Activated CD4-positive, alpha-beta T cell treated with anti-CD3 and anti-CD28 coated beads for 36 hours (primary cell): ENCODE measurements at places on chromosomes 16 and 17.

DNA sequence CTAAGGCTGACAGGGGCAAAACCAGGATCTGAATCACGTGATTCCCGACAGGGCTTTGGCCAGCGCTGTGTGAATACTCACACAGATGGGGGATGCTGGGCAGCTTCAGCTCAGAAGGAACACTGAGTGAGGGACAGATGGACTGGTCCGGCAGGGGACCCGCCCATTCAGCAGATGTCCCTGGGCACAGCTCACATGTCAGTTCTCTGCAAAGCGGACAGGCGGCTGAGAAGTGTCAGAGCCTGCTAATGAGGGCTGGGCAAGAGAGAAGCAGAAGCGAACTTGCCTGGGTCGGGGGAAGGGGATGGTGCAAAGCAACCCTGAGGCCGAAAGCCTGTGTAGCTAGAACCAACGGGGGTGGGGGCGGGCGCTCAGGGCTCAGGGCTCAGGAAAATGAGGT is 11.9 kb upstream of the GLIS2 start:
- no peak for DNase-seq

GRCh38 chr16:48115299-48115698 is 40.5 kb downstream of the ABCC12 start:
- DNase-seq = no peak

DNA sequence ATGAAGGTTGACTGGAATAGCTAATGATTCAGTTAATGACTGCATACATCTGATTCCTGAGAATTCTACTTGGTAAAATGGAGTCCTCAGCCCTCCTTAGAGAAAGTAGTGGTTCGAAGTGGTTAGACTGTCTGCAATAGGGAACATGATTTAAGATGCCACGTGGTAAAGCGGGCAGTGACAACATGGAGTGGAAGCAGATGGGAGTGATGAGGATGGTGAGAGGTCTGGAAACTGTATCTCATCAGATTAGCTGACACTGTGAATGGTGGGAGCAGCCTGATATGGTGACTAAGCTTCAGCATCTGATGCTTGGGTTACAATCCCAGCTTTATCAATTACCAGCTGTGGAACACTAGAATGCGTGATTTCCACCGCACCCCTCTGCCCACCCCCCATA is 8.4 kb downstream of the CDH11 start:
- no peak for DNase-seq

DNA sequence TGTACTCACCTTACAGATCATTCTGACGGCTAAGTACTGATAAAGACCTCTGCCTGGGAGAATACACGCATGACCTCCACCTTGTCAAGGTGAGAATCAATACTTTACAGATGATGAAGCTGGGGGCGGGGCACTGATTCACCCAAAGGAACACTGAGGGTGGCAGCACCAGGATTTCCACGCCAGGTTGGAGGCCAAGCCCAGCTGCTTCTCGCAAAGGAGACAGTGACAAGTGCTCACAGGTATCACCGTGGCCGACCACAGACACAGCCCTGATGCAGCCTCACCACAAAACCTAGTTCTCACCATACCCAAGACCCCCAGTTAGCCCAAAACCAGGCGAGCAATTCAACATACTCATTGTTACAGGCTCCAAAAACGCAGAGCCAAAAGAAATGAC is 434.2 kb downstream of the SOX9 start:
- DNase-seq = no peak

DNA sequence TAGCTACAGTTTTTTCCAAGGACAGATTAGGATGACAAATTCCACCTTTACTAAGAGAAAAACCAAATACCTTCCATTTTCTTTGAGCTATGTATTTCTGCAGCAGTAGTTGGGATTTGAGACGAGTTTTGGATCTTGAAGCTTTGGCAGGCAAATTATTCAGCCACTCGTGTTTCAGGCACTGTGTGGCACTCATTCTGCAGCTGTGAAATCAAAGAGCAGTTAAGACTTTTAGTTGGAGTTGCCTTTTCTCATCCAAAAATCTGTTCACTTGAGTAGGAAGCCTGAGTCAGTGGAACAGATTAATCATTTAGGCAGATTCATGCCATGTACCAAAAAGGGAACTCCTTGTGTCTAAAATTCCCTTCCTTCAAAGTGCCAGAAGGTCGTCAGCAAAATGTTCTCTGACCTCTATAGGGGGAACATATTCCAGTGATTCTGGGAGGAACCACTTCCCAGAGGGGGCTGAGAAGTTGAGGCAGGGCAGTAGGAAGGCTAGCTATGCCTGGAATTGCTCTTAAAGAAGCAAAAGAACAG is 20.1 kb downstream of the ORC6 start:
- DNase-seq = no peak

DNA sequence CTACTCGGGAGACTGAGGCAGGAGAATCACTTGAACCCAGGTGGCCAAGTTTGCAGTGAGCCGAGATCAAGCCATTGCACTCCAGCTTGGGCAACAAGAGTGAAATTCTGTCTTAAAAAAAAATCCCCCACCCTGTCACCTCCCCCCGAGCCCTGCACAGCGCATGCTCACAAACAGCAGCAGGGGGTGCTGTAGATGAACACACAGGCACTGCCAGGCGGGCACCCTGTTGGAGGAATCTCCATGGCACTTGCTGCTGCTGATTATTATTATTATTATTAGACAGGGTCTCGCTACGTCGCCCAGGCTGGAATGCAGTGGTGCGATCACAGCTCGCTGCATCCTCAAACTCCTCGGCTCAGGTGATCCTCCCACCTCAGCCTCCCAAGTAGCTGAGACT is 24.6 kb downstream of the FZD2 start:
- peak; percentile 30 for DNase-seq

GRCh38 chr17:31486351-31487062 is 95.0 kb downstream of the RAB11FIP4 start:
- no peak for DNase-seq

DNA sequence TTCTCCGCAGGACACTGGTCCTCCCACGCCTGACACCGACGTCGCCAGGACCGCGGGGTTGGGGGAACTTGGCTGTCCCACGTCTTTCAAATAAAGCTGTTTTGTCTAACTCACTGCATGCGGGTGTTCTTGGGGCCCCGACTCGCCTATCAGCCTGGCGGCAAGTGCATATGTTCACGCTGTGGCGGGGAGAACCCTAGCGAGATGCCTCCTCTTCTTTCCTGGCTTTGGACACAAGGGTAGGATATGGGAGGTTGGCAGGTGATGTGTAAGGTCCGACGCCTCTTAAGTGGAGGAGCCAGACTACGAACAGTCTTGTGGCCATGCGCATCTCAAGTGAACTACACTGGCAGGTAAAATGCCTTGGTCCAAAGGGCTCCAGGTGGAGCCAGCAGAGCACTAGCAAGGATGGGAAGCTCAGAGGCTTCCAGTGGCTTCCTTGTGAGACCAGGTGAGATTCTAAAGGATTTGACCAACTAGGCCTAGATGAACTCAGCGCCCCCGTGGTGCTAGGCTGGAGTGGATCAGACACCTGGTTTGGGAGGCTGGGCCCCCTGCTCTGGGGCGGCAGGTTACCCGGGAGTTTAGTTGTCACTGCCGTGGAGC is 873 bp upstream of the RPS2 start:
- no peak for DNase-seq

DNA sequence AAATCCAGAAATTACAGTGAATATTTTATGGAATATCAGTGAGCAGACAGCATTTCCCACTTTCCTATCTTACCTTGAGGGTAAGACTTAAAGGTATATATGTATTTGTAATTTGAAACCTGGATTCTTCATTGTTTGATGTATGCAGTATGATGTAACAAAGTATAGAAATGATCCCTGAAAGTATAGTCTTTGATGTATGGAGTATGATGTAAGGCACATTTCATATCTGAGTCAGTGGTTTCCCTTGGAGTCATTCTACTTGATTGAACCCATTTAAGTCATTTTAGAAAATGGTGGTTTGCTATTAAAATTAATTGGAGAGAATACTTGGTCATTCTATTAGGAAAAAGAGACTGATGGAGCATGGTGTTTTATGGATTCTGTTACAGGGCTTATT is 10.1 kb downstream of the AMZ2 start:
- DNase-seq = no peak

DNA sequence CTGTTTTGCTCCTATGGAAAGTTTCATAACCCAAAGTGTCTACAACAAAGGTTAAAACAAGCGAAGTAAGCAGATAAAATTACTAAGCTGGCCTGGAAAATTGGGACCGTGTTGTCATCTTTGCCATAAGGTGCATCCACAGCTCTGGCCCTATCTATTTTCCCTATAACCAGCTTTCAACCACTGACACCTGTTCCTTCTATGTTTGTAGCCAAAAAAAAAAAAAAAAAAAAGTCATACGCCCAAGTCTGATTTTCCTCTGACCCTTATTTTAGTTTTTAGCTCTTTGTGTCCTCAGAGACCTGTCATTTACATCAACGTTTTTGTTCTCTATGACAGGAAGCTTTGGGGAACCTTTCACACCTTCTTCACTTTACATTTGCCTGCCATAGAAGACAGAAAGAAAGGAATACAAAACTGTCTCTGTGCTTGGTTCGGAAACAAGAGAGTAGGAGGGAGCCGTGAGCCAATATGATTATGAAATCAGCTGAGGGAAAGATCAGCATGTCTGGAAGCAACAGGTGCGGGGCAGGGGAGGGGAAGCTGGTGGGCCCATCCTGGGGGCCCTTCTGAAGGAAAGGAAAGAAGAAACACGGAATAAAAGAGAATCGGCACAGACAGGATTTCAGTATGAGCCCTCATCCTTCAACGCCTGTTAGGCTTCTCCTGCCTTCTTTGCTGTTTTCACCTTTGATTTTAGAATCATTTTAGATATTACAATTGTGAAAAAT is 8.5 kb downstream of the HS3ST3A1 start:
- DNase-seq = no peak

GRCh38 chr16:82419332-82419731 is 207.4 kb upstream of the CDH13 start:
- DNase-seq = no peak

DNA sequence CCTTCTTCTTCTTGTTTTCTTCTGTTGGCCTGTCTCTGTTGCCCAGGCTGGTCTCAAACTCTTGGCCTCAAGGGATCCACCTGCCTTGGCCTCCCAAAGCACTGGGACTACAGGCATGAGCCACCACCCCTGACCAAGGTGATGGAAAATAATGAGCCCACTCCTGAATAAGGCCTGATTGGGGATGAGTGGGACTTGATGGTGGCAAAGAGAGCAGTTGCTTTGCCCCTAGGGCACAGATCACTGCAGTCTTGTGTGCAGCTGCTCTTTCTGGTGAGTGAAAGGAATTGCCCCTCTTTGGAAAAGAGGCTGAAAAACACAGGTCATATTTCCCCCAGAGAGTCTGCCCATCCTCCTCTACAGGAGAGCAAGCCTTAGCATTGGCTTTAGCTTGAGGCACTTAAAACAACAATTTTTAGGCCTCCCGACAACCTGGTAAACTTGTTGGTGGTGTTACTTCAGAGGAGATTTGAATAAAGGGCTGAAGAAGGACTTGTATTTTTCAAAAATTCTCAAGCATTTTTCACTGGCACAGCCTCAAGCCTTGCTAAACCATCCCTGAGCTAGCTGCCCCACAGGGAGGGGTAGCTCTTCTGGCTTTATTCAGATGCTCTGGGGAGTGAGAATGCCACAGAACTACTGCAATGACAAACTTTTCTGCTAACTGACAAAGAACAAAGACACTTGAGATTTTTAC is 6.1 kb upstream of the PDP2 start:
- DNase-seq = peak; percentile 54

GRCh38 chr17:13490906-13491482 is 110.7 kb downstream of the HS3ST3A1 start:
- DNase-seq = no peak

GRCh38 chr17:64060331-64060730 is 39.9 kb upstream of the ICAM2 start:
- DNase-seq = no peak

DNA sequence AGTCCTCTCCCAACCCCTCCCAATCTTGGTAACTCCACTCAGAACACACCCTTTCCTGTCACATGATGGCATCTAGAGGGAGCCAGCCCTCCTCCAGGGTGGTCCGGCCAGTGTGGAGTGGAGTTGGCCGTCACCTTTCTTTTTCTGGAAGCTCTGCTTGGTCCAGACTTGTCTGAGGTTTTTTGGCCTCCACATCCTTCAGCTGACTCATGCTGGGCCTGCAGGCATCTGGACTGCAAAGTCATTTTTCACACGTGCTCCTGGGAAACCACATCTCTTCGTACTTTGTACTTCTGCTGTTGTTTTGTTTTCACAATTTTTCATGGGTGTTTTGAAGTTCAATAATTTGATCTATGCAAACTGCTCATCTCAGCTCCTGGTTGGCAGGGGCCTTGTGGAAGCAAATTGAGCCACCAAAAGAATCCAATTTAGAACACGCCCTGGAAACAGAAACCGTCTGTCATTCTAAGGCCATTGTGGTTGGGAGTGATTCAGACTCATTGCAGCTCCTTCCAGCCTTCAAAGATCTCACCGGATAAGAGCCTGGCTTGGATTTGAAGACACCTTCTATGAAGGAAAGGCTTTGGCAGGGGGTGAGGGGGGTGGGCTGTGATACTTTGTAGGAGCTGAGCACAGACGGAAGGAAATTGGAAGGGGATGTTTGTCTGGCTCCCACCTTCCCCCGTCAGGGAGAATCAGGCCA is 42.4 kb upstream of the NF1 start:
- DNase-seq = peak; percentile 16

GRCh38 chr16:67039260-67040020 is 10.5 kb downstream of the CBFB start:
- DNase-seq = no peak

DNA sequence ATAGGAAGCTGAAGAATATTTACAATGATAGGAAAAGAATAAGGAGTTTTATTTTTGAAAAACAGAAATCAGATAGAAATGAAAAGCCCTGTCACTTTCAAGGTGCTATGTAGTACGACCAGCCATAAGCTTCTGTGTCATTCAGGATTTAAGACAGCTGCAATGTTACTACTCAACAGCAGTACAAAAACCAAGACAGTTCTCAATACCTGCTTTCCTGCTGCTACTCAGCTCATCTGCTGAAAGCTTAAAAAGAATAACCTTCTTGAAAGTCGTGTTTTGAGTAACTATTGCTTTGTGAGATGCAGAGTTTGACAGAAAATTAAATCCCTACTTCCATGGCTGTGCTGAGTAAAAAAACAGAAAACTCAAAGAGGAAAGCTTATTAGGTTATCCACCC is 8.7 kb downstream of the GRB2 start:
- DNase-seq = no peak
